ENCODE measurements at places on chromosomes 4 and X.

- DNase-seq = no peak
Measured at GRCh38 chr4:104890598-104891275, 255.9 kb upstream of the TET2 start.

DNA sequence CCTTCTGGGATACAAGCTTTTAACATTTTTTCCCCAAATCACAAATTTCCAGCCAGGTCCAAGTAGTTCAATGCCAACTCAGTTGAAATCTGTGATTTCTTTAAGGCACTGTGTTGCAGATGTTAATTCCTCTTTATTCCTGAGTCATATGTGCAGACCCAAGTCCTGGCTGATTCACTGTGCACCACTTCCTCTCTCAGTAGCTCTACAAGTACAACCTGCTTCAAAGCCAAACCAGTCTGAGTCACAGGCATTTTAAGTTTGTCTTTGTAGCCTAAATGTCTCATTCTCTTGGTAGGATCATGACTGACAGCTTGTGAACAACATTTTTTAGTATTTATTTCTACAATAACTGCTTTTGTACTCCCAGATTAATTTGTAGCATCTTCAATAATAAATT, 165.6 kb upstream of the S100G start:
- DNase-seq = peak; percentile 28

- DNase-seq = no peak
Measured at GRCh38 chrX:70970482-70970995, 39.6 kb upstream of the SLC7A3 start.

DNA sequence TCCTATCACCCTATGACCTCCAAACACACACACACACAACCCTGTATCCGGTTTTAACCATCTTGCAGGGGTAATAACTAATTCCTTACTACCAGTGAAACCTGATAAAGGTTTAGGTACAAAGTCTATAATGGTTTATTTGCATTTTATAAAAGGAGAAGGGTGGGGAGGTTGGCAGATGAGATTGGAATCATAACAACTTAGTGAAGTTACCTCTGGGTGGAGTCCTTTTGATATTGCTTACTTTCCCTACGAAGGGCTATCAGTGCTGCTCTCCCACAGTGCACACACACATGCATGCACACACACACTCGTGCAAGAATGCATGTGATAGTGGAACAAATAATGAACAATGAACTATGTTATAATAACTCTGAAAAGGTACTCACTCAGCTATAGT, 56.1 kb downstream of the CCSER1 start:
- DNase-seq = no peak

DNA sequence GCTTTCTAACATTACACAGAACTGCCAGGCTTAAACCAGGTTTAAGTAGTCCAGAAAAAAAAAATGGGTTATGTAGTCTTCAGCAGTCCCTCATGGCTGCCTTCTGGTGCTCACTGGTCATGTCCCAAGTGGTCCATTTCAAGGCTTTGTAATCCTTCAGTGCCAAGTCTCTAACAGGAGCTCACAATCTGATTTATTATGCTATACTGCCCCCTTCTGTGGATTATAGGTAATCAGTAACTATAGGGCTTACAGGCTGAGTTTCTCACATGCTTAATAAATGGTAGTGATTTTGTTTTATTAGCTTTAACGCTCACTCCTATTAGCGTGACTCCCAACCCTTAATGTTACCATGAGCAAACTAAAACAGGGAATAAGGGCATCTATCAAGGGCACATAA, 92.5 kb upstream of the EDA2R start:
- DNase-seq = no peak

- no peak for DNase-seq
Measured at GRCh38 chr4:76703123-76703490, 194.8 kb downstream of the SOWAHB start.

DNA sequence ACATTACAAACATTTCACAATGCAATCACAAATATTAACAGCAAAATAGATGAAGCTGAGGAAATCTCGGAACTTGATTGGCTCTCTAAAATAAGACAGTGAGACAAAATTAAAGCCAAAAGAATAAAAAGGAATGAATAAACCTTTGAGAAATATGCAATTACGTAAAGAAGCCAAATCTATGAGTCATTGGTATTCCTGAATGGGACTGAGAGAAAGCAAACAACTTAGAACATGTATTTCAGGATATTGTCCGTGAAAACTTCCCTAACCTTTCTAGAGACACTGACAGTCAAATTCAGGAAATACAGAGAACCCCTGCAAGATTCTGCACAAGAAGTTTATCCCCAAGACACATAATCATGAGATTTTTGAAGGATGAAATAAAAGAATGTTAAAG, 48.4 kb upstream of the SPANXN2 start:
- DNase-seq = no peak

GRCh38 chrX:46597771-46598170, 24.2 kb downstream of the CHST7 start:
- DNase-seq = no peak

GRCh38 chr4:122765692-122766352, 33.3 kb downstream of the BBS12 start:
- no peak for DNase-seq

DNA sequence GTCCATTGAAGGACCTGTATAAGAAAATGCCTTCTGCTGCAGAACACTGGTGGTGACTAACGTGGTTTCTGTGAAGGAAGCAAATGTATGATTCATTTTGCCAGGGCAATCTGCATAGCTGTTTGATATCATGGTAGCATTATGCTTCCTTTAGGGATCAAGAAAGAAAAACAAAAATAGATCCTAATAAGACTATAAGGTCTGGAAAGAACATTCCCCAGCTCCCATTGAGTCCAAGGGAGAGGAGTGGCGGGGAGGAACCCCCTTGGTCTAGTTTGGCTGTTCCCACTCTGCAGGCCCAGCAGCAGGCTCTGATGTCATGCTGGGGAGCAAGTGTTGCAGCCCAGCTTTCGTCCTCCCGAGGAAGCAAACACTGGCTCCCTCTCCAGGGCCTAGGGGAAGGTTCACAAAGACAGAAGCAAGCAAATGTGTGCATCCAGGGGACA, 154.5 kb upstream of the GALNT7 start:
- no peak for DNase-seq

GRCh38 chr4:159077702-159078495, 25.0 kb upstream of the RAPGEF2 start:
- DNase-seq = no peak

DNA sequence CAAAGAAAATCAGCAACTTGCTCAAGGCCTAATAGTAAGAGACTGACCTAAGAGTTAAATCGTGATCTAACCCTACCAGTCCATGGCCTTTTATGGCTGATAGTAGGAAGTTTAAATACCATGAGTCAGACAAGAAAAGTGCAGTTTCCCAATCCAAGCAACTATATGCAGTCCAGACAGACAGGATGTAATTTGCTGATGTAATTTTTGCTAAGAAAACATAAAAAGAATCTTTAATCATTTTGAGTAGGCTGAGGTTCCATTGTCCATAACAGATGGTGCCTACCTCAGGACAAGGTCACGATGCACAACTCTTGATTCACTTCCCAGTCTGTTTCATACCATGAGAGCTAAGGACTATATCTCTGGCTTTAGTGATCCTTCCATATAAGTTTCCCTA, 317.5 kb upstream of the GRIA3 start:
- no peak for DNase-seq

GRCh38 chr4:83204731-83205130, 79.9 kb downstream of the COQ2 start:
- DNase-seq = no peak

GRCh38 chr4:80196259-80196921, 913 bp upstream of the PRDM8 start:
- DNase-seq = no peak

GRCh38 chr4:164252286-164252685, 501.6 kb upstream of the SMIM31 start:
- DNase-seq = no peak

- DNase-seq = no peak
Measured at GRCh38 chr4:3145234-3145924, 70.9 kb downstream of the HTT start.

DNA sequence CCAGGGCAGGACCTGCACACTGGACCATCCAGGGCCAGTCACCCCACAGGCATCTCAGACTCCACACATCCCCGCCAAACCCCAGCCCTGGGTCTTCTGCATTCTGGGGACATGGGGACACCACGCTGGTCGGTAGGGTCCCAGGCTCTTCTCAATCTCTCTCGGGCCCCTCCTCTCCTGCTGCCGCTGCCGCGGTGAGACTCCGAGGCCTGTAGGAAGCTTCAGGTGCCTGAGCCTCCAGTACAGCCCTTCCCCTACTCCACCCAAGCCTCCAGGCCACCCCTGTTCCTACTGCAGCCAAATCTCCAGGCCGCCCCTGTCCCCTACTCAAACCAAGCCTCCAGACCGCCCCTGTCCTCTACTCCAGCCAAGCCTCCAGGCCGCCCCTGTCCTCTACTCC, 5.5 kb upstream of the ASMT start:
- no peak for DNase-seq

DNA sequence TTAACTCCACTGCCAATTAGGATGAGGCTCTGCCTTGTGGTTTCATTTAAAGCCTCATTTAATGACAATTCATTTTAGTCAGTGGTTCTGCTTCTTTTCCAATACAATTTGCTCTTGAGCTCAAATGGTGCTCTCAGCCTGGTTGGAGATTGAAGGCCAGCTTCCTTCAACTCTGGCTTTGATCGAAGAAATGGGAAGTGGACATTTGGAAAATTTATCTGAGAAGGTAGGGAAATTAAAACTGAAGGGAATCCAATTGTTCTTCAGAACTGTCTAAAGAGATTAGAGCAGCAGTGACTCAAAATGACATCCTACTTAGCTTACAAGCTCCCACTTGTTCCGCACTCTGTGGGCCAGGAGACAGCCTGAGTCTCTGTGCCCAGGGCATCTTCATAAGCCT, 206.8 kb downstream of the SMARCA1 start:
- DNase-seq = no peak

- DNase-seq = no peak
Measured at GRCh38 chrX:124300405-124300804, 32.1 kb upstream of the TEX13D start.

- DNase-seq = no peak
Measured at GRCh38 chr4:60366661-60367060, 833.5 kb upstream of the ADGRL3 start.

- no peak for DNase-seq
Measured at GRCh38 chr4:53531585-53532224, 59.6 kb downstream of the LNX1 start.

DNA sequence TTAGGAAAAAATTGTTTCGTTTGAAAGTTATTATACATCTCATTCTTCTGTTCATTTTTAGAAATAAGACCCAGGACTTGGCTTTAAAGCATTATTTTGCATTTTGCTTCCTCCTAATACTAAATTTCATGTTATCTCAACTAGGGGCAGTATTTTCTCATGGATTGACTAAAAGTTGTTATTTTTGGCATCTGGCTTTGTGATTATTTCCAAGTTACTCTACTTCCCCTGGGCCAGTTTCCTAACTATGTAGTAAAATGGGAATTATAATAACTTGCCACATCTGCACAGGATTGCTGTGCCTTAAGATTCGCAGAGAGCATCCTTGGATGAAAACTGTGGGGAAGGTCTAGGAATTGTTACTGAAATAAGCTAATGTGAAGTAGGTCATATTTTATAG, 3.0 kb downstream of the RBPJ start:
- no peak for DNase-seq

DNA sequence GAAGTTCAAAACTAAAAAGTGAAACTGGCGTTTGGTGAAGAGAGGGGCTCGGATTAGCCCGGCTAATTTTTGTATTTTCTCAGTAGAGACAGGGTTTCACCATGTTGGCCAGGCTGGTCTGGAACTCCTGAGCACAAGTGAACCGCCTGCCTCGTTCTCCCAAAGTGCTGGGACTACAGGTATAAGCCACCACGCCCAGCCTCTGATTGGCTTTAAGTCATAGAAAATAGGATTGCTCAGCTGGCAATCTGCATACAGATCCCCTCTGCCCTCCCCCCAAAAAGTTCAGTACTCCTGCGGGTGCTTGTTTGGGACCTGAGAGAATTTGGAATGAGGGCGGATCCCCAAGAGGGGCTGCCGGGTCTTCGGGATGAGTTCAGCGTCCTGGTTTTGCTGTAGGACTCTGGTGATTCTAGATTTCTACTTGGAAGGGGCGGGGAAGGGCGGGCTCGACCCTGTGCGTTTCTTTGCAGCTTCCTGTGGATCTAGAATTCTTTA, 537 bp upstream of the PRKX start:
- no peak for DNase-seq
